ENCODE measurements at places on chromosomes 7 and 10.

DNA sequence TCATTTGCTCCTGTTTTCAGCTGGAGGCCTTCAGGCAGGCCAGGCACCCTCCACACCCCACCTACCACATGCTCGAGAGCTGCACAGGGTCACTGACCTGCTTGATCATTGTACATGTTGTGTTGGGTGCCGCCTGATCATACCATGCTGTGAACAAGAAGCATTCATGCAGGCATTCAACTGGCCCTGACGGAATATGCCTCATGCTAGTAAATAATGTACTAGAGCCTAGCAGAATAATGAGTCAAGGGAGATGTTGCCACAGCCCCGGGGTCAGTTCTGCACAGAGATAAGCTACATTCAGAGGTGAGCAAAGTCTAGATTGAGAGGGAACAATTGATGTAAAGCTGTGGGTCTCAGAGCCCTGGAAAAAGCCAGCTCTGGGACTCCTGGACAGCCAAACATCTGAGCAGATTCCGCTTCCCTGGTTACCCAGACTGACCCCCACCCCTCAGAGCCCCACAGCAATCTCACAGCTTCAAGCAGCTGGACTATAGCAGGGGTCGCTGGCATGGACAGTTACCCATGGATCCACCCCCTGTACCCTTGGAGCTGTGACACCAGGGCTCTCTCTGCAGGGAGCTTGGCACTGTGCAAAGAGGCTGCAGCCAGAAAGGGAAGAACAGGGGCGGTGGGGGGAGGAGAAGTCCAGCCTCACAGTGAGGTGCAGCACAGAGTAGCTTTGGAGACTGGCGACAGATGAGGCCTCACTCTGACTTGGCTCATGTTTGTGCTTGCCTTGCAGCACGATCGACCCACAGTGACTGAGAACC is 86.6 kb downstream of the FRMPD2 start:
- no peak for DNase-seq

DNA sequence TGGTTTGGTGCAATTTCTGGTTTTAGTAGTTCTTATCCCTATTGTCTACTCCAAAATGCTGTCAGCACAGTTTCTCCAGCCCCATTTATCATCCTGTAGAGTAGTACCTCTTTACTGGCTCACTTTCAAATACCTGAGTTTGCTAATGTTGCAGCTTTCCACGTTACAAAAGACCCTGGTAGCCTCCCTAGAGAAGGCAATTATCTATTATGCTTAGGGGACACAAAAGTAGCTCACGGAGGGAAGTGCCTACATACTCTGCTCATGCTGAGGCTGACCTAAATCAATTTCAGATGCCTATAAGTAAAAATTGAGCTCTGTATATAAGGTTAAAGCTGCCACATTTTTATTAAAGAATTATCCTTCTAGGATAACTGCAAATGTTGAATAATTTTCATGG is 603.6 kb downstream of the CNTNAP2 start:
- peak; percentile 60 for DNase-seq

DNA sequence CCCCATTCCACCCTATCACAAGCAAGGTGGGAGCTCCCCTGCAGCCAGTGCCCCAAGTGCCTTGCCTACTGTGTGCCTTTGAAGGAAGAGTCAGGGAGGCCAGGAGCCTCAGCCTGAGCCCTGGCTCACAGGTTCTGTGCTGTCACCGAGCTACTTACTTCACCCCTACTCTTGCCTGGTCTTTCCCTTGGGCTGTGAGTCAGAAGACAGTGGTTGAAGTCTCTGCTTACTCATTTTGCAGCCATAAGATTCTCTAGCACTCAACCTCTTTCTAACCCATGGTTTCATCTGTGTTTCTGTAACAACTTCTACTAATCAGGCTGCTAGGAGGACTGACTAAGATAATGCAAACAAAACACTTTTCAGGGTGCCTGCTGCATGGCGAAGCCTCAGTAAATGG is 114.5 kb downstream of the PLCE1 start:
- no peak for DNase-seq

GRCh38 chr7:150335108-150335773 is 6.2 kb downstream of the RARRES2 start:
- no peak for DNase-seq

GRCh38 chr7:711922-712380 is 14.5 kb upstream of the DNAAF5 start:
- no peak for DNase-seq

DNA sequence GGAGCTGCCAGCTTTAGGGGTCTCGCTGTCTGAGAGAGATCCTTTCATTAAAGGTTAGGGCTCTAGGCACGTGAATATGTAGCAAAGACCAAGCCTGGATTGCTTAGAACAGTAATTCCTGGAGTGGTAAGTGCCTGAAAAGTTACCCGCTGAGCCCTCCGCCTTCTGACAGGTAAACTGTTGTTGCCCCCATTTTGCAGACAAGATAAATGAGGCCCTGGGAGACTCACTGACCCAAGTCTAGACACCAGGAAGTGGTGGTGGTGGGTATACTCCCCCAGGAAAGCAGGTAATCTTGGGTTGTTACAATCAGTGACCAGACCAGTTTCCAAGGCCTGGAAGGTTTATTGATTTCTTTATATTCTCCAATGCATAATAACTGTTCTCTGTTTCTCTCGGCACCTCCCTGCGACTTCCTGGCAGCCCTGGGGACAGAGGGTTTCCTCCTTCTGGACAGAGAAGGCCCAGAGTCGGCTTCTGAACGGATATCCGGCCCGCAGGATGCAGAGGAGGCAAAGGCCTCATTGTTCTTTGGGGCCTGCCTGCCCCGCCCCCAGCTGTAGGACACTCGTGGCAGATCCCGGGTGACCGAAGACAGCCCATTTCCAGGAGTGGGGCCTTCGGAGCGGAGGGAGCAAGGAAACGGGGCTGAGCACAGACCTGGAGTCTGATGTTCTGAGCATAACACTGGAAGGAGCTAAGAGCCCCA is 1.3 kb upstream of the GRK5 start:
- peak; percentile 9 for DNase-seq

- no peak for DNase-seq
Measured at GRCh38 chr7:35645691-35646090, 49.2 kb downstream of the HERPUD2 start.

DNA sequence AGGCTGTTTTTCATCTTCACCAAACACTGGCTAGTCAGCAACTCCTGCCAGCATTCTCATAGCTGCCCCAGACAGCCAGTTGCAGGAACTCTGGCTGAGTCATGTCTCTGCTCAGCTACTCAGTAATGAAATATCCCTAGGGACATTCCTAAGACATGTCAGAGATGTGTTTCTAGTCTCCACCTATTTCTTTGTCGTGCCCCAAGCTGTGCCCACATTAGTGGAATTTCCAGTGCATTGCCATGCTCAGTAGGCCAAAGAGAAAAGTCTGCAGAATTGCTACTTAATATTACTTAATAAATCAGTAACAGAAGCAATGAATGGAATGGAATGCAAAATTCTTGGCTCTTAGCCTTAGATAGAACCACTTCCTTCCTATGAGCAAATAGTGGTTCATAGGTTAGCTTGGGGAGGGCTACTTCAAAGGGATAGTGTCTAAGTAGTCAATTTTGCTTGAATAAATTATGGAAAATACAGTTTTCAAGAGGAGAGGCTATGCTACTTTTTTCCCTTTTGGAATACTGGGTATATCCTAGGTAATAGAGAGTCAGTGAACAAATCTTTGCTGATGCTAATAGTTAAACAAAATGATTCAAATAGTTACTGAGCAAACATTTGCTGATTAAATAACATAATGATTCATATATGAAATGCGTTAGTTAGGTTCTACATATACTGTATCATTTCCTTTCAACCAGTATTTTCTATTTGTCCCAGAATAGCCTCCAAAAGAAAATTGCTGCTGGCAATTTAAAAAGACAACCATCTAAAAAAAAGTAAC is 23.6 kb upstream of the SEMA3C start:
- no peak for DNase-seq
